KBM-7 (cell line): ENCODE measurements at places on chromosomes 1 and 21.

DNA sequence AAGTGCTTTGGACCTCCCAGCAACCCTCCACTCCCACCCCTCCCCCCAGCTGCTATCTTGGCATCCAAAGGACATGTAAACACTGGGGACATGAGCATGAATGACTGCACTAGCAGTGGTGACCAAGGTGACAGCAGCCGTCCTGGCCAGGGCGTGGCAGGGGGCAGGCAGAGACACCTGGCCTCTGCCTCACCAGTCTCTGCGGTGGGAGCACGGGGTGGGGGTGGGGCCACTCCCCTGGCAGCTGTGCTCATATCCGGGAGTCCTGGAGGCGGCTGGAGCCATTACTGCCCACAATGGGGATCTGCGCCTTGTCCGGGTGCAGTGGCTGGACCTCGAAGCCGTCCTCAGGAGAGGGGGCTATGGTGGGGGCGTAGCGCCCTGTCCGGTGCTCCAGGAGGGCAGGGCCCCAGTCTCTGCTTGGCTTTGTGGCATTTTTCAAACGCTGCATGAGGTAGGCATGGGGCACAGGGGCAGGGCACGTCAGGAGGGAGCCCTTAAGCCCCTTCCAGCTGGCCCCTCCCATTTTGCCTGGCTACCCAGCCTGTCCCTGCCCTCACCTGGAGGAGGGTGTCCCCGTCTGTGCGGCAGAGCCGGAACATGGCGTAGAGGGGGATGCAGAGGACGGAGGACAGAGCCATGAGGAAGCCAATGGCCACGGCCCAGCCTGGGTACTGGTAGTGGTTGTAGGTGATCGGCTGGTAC lies 6.0 kb downstream of the CCDC24 start:
- no peak for DNase-seq

DNA sequence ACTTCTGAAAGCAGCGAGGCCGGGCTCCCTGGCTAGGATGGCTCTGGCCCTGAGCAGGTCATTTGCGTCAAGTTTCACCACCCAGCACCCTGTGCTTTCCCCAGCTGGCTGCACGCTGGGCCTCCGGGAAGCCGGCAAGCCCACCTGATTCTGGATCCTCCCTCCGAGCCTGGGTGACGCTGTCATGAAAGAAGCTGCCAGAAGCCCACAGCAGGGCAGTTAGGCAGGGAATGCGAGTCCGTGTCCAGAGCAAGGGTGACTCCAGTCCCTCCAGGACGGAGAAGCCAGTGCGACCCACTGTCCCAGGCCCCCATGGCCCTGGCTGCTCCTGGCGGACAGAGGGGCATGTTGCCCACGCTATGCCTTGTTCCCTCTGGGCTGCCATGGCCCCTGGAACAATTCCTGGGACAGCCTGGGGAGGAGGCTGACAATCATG lies 44.4 kb upstream of the PCBP3 start:
- no peak for DNase-seq

- no peak for DNase-seq
Measured at GRCh38 chr1:36511804-36512798, 29.4 kb upstream of the CSF3R start.

- no peak for DNase-seq
Measured at GRCh38 chr21:26082549-26082948, 88.0 kb downstream of the APP start.

- no peak for DNase-seq
Measured at GRCh38 chr1:153779781-153780541, 4.8 kb downstream of the SLC27A3 start.

- peak; percentile 49 for DNase-seq
Measured at GRCh38 chr1:246450611-246451251, 56.3 kb downstream of the SMYD3 start.

- no peak for DNase-seq
Measured at GRCh38 chr1:47637111-47637685, 199.4 kb downstream of the FOXD2 start.

- DNase-seq: peak; percentile 21
Measured at GRCh38 chr1:42730988-42731387, 9.0 kb downstream of the CLDN19 start.

DNA sequence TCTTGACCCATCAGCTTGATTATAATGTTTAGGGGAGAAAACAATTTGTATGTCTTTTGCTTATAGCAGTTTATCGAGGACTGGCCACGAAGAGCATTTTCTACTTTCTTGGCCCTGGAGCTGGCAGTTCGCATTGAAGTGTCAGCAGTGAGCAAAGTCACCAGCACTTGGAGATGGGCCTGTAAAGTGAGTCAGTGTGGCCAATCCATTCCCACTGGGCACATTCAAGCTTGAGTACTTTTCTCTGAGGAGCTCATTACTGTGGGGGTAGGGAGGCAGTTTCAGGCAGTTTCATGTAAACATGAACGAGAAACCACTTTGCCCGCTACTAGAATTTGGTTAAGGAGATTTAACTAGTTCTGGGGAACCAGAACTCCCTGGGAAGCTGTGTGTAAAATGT lies 164.8 kb downstream of the PRDM2 start:
- no peak for DNase-seq

DNA sequence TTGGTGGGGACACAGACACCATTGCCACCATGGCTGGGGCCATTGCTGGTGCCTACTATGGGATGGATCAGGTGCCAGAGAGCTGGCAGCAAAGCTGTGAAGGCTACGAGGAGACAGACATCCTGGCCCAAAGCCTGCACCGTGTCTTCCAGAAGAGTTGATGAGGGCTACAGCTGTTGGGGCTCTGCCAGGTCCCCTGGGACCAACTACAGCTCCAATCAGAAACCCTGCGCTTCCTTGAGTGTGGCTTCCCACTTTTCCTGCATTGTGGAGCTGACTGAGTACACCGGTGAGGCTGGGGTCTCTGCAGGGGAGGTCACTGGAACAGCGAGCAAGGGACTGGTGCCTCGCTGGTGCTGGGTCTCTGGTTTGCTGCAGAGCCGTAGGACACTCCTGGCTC lies 4.5 kb downstream of the ADPRS start:
- no peak for DNase-seq

DNA sequence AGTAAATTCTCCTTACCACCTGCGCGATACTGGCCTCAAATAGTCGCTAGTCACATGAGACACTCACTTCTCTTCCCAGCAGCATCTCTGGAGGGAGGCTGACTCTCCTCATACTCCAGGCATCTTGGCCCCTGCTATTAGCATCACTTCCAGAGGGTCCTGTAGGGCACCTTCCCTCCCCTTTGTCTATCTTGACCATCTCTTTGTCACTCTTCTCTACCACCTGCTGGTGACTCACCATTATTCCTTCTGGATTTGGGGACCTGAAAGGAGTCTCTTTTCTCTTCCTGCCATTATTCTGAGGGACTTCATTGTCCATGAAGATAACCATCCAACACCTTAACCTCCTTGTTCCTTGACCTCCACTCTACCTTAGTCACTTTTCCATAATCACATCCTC lies 31.7 kb upstream of the GPR37L1 start:
- no peak for DNase-seq

DNA sequence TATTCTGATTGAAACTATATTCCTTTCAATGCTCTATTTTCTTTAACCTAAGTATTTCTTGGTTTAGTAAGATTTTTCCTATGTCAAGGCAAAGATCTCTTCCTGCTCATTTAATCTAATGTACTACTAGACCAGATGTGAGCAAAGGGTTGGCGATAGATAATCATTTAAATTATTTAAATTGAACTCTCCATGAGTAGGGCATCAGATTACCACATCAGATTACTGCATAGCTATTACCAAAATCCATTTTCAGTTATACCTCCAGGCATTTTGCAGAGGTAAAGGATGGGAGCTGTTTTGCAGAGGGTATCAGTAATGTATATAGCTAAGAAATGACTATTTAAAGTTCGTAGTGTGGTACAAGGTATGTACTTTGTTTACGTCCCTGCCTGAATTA lies 607.9 kb downstream of the PTPRC start:
- no peak for DNase-seq

- DNase-seq: no peak
Measured at GRCh38 chr1:185040408-185040735, 5.0 kb upstream of the RNF2 start.

DNA sequence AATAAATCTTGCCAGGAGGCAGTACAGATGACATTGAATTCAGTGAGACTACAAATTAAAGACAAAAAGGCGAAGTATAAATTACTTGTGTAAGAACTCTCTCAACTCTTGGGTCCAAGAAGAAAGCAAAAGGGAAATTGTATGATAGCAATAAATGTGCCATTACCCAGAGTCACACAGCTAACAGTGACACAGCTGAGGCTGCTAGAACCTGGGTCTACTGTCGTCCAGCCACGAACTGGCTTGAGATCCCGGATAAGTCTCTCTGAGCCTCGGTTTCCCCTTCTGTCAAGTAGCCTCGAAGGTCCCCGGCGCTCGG lies 362 bp upstream of the ROR1 start:
- DNase-seq: no peak

DNA sequence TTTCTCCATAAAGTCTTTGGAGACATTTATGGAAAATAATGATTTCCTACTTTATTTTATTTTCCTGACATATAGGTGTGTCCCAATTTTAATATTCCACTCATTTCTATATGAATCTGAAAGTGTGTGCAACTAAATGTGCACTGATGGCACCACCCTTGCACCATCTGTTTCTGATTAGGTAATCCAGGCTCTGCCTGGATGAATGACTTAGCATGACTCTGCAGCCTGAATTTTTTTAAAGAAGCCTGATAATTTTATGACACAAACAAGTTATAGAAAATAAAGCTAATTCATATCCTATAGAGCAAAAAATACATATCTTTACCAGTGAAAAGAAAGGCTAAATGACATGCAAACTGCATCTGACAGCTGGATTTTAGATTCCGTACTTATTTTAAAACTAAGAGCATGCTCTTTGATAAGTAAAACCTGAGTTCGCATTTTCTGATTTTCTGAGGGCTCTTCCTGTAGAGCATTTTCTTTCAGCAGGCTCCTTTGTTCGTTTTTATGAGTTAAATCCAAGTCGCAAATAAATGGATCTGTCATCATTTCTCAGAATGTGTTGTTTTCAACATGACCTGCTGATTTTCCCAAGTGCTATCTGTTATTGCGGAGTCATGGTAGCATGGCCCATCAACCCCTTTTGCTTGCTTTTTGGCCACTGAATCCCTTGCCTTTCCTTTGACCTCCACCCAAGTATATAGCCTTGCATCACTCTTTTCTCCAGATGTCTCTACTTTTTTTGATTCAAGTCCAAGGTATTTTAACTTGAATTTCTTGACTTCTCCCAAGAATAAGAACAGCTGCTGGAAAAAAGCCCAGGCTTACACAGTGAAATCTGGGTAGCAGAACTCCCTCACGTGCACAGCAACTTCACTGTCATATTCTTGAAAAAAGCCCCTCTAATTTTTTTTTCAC lies 52.8 kb upstream of the LYPLAL1 start:
- no peak for DNase-seq

DNA sequence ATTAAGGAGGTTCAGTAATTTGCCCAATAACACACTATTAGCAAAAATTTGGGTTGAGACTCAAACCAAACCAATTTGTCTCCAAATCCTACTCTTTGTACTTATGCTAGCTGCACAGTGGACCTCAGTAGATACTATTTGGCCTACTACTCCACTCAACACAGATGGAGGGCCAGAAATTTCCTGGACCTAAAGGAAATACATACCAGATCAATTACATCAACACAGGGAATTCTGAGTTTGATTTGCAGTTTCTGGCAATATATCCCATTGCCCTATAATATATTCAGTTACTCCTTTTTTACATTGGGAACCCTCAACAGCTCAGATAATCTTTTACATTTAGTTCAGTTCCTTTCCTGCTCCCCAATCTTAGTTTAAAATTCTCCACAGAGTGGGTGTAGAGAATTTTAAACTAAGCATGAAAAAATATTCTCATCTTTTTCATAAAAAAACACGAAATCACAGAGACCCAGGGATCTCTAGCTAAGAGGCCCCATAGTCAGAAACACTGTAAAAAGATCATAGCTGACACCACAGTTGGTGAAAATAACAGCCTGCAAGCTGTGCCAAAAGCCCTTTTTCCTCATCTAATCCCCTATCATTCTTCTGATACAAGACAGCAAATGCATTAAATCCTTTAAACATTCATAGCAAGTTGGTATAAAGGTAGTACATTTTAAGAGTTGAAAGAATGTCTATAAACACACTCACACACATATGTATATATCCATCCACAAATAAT lies 317.7 kb upstream of the ESRRG start:
- no peak for DNase-seq

GRCh38 chr1:164707868-164708331 lies 148.9 kb downstream of the PBX1 start:
- DNase-seq: no peak

- DNase-seq: no peak
Measured at GRCh38 chr1:158916085-158916484, 15.3 kb upstream of the PYHIN1 start.

- no peak for DNase-seq
Measured at GRCh38 chr1:22826604-22827580, 116.3 kb downstream of the EPHB2 start.

DNA sequence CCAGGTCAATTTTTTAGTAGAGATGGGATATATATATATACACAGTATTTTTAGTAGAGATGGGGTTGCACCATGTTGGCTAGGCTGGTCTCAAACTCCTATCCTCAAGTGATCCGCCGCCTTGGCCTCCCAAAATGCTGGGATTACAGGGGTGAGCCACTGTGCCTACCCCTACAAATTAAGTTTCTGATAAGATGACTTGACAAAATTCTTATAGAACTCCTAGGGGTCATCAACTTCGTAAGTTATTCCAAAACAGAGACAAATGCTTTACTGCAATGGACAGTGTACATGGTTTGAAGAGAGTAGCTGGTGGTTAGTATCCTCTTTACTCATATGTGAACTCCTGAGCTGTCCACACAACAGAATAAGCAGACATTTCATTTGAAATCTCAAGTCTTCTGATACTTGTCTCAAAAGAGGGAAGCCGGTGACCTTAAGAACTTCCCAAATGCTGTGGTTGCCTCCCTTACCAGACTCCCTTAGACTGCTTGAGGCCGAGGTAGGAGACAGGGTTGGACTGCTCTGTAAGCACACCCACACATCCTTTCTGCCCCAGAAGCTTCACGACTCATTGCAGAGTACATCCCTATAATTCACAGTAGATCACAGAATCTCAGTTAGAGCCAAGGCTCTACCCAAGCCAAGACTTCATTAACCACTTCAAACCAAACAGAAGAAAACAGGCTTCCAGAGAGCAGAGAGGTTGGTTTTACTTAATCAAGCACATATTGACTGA lies 244.1 kb upstream of the IRF2BP2 start:
- peak; percentile 56 for DNase-seq

- no peak for DNase-seq
Measured at GRCh38 chr1:97745912-97746311, 174.9 kb downstream of the DPYD start.

- peak; percentile 72 for DNase-seq
Measured at GRCh38 chr1:193058529-193059281, 455 bp downstream of the UCHL5 start.

- no peak for DNase-seq
Measured at GRCh38 chr21:34640858-34641257, 25.9 kb upstream of the RCAN1 start.

- DNase-seq: peak; percentile 45
Measured at GRCh38 chr1:206686478-206687249, 2.0 kb downstream of the MAPKAPK2 start.

DNA sequence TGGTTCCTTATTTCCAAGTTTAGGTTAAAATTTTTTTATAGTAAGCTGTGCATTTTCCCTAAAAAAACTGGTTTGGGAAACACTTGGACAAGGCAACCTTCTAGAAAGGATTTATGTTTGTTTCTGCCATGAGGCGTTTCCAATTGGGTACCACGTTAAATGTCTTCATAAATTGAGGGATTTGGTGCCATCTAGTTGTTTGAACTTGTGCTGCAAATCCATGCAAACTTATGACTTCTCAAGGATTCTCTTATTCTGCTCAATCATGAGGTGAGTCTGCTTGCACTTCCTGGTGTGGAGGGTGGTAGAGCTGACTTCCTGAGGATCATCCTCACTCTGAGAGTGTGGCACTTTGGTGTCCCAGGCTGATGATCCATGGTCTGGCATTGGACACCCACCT lies 123.3 kb downstream of the PCNX2 start:
- peak; percentile 71 for DNase-seq
